ENCODE measurements at places on chromosomes 16 and 17.

DNA sequence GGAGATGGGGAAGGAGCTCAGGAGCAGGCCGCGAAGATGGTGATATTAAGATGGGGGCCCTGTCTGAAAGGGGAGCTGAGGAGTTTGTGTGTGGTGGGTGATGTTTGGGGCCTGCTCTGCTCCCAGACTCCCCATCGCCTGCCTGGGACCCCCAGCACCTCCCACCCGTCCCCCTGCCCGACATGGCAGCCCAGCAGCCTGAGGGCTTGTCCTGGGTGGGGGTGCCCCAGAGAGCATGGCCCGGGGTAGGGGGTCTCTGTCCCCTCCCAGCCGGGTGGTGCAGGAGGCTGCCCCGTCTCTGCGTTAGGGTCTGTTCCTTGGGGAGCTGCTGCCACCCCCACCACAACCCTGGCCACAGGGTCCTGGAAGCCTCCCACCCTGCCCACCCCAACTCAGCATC, 5.2 kb downstream of the CDH15 start:
- no peak for DNase-seq

DNA sequence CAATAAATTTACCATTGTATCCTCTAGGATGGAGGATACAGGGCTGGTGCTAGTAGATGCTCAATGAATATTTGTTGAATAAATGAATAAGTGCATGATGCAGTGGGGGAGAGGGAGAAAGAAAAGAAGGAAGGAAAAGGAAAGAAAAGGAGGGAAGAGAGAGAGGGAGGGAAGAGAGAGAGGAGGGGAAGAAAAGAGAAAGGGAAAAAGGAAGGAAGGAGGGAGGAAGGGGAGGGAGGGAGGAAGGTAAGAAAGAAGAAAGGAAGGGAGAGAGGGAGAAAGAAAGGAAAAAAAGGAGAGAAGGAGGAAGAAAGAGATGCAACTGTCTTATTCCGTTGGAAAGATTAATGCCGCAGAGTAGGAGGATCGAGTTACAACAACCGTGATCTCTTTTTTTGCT, 30.4 kb downstream of the HSBP1 start:
- DNase-seq, result no peak

DNA sequence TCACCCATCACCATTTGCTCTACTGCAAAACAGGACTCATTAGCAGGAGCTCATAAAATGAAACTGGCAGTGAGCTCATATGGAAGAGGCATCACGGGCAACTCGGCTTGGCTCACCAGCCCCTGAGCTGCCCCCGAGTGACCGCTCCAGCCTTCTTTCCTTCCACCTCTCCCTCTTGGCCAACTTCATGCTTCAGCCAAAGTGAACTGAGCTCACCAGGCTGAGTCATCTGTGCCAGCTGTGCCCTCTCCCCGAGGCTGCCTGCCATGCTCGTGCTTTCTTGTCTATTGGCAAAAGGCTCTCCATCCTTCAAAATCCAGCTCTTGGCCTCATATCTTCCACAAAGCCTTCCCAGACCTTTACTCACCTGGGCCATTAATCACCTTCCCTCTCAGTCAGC, 391.4 kb downstream of the WWOX start:
- no peak for DNase-seq

DNA sequence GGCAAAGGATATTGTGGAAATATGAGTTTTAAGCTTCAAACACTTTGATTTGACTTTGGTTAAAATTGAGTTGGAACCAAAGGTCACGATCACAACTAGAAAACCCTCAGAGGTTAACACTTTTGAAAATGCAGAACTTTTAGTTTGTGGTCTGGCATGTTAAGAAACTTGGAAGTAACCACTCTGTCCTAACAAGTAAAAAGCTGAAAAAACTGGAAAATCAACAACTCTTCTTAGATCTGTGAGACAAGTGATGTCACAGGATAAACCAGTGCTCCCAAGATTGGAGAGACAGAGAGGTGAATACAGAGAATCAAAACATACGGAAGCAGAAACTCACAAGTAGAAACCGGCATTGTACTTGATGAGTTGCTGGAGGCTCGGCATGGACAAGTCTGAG, 17.4 kb downstream of the MFSD6L start:
- DNase-seq, result no peak

GRCh38 chr17:14308965-14309879, 8.3 kb downstream of the HS3ST3B1 start:
- peak; percentile 79 for DNase-seq
